Caki2 (cell line): ENCODE measurements at places on chromosomes 7 and 10. TPM values are rescaled to one million over a fixed set of nuclear protein-coding genes. Genes with fewer than 3 reads are reported as not detected.
A peak's percentile ranks its signal among the peaks of the same experiment; 100 is the strongest.

DNA sequence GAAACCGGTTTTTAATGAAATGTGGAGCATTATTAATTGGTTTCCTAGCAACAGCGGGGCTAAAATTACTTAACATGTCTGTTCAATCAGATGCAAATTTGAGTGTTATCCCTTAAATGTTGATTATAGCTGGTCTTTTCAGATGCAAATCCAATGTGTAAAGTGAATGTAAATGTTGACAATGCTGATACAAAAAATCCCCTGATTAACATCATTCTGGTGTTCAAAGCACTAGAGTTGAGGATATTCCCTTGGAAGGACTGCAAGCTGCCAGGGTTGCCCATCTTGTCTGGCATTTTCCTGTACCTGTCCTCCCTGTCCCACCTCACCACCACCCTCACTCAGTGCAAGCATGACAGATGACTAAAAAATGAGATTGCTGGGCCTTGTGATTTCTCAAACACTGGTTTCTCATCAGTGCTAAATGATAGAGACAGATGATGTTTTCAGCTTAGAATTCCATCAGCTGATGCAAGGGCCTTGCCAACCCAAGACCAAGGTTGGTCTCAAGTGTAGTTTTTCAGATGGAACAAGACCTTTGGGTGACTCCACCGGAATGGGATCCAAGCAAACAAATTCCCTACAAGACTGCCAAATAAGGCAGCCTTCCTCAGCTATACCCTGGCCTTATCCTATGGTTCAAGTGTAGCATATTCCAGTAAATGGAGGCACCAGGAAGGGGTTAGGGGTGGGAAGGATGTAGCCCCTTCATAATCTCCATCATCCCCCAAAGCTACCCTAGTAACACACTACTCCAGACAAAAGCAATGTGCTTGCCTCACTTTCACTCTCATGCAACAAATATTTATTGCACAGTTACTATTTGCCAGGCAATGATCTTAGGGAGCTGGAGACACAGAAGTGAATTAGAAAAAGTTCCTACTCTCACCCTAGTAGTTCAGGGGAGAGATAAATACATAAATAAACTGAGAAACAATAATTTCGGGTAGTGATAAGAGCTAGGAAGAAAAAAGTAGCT is 54.9 kb downstream of the JAZF1 start:
- DNase-seq = no peak

Gene PILRA
- 0.41 and 0.91 TPM in 2 replicates for total RNA-seq

DNA sequence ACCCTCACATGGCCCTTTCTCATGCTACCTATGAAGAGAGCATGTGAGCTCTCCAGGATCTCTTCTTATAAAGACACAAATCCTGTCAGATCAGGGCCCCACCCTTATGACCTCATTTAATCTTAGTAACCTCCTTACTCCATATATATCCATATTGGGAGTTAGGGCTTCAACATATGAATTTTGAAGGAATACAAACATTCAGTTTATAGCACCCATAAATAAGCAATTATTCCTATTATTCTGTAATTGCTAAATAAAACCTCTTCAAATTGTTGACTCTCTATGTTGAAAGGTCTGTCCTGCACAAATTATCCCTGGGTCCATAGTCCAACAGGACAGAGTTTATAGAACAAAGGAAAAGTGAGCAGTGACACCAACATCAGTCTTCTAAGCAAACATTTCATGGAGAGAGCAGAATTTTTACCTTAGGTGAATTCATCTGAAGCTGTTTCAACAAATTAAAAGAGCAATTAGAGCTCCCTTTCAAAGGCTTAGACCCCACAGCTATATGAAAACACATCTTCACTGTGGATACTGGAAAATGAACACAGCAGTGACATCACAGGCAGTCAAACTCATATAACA is 12.2 kb downstream of the DOCK4 start:
- DNase-seq = no peak

Gene FANK1
- total RNA-seq = 6.8 and 8.5 TPM in 2 replicates

DNA sequence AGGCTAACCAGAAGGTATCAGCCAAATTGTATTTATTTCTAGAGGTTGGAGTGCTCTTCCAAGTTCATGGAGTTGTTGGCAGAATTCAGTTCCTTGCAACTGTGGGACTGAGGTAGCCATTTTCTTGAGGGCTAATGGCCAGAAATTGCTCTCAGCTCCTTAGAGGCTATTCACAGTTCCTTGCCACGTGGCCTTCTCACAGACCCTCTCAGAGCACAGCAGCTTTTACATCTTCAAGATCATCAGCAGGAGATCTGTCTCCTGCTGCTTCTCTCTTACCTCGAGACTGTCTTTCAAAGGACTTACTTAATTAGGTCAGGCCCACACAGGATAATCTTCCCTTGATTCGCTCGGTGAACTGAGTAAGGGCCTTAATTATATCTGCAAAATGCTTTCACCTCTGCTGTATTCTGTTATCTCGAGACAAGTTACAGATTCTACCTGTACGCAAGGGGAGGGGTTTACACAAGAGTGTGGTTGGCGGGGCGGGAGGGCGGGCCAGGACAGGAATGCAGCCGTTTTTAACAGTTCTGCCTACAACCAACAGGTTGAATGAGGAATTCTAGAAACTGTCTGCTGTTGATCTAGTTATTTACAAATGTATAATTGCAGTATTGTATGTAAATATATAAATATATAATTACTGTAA is 15.0 kb downstream of the MIOS start:
- no peak for DNase-seq

DNA sequence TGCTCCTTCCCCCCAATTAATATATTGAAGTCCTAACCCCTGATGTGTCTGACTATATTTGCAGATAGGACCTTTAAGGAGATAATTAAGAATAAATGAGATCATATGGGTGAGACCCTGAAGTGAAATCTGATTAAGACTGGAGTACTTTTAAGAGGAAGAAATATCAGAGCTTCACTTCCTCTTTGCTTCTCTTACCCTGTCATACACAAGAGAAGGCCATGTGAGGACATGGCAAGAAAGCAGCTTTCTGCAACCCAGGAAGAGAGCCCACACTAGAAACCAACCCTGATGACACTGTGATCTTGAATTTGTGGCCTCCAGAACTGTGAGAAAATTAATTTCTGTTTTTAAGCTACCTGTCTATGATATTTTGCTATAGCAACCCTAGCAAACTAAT is 44.2 kb downstream of the JMJD1C start:
- no peak for DNase-seq

GRCh38 chr7:129649128-129649690 is 37.7 kb downstream of the NRF1 start:
- DNase-seq = no peak

DNA sequence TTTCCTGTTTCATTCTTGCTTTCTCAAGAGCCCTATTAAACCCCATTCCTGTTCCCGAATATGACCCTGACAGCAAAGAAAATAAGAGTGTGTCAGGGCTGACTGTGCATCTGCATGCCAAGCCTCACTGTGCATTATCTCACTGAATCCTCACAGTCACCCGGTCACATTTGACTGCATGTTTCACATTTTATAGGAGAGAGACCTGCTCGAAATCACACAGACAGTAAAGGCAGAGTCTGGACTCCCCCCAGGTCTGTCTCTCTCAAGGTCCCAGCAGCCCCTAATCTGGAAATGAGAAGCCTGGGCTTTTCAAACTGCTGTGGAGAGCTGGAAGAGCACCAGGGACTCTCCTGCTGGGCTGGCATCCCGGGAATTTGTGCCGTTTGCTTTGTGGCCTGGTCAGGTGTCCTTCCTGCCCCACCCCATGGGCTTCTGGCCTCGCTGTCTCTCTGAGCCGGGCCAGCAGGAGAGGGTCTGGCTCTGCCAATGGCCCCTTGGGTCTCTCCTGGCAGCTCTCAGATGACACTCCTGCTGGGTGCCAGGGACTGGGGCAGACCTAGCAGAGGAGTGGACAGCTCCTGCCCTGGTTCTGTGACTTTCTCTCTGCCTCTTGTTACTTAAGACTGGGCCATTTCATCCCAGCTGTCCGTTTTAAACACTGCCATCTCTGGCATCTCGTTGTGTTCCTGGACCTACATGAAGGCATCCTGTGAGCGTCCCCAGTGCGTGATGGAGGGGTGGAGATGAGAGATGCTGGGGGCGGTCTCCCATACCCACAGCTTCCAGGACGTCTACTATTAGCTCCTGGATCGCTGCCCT is 173.6 kb downstream of the ARHGAP12 start:
- DNase-seq = peak; percentile 42
